Brain pericyte (primary cell): ENCODE measurements at places on chromosomes 7 and 10.

GRCh38 chr7:134533288-134533771, 6.0 kb downstream of the AKR1B10 start:
- no peak for DNase-seq

DNA sequence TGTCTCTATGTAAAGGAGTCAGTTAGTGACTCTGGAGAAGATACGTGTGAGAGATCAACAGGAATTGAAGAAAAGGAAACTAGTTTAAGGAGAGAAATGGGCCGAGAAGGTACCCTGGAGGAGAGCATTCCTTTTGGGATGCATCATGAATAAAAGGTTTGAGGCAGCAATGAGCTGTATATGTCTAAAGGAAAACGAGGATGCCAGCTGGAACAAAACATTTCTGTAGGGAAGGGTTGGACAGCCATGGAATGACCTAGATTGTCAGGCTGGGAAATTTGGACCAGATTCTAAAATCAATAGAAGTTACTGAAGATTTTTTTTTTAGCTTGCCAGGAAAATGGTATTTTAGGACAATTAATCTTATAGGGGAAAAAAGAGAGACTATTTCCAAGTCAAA, 17.2 kb upstream of the MPP7 start:
- no peak for DNase-seq

GRCh38 chr7:69992938-69993337, 394.7 kb downstream of the AUTS2 start:
- DNase-seq, result no peak

- DNase-seq, result no peak
Observed at GRCh38 chr10:59833810-59834209, 72.5 kb downstream of the CCDC6 start.

DNA sequence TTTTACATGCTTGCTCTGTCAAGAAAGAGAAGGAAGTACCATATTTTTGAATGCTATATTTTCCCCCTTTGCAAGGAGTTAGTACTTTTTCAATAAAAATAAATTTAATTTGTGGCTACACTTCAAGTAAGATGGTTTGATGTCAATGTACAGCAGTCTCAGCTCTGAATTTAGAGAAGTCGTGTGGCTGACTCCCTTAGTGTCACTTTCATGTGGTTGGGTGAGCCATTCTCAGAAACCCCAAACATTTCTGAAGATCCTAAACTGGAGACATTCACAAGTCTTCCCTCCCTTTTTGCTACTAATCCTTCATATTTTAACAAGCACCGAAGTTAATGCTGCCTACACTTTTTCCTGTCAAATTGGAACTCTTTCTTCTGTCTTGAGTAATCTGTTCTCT, 244.4 kb downstream of the DYNC1I1 start:
- no peak for DNase-seq

- no peak for DNase-seq
Observed at GRCh38 chr7:97018791-97019531, 5.7 kb downstream of the DLX5 start.

GRCh38 chr7:106039486-106040060, 72.5 kb downstream of the SYPL1 start:
- no peak for DNase-seq

GRCh38 chr10:98186681-98187080, 52.2 kb downstream of the R3HCC1L start:
- no peak for DNase-seq

GRCh38 chr7:40570223-40570622, 435.4 kb downstream of the SUGCT start:
- DNase-seq, result no peak

DNA sequence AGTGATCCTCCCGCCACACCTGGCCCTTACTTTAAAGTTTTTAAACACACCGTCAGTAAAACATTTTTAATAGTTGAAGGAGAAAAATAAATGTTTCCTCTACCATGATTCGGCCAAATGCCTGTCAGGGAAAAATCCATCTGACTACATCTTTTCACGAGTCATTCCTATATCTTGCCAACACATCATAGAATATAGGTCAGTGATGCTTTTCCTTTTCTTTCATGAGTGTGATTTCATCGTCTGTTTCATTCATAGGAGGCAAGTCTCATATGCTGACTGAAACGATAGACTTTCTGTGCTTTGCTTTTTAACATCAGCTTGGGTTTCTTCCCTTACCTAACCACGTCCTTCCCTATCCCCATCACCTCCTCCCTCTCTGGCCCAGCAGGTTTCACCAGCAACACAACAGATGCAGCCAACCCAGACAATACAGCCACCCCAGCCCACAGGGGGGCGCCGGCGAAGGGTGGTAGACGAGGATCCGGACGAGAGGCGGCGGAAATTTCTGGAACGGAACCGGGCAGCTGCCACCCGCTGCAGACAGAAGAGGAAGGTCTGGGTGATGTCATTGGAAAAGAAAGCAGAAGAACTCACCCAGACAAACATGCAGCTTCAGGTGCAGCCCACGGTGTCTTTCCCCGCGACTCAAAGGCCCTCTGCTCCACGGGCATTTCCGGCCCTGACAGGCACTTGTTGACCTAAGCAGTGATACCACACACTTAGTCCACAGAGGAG, 149.2 kb downstream of the TRIL start:
- no peak for DNase-seq

GRCh38 chr10:80276335-80276734, 13.1 kb downstream of the MAT1A start:
- DNase-seq, result no peak

DNA sequence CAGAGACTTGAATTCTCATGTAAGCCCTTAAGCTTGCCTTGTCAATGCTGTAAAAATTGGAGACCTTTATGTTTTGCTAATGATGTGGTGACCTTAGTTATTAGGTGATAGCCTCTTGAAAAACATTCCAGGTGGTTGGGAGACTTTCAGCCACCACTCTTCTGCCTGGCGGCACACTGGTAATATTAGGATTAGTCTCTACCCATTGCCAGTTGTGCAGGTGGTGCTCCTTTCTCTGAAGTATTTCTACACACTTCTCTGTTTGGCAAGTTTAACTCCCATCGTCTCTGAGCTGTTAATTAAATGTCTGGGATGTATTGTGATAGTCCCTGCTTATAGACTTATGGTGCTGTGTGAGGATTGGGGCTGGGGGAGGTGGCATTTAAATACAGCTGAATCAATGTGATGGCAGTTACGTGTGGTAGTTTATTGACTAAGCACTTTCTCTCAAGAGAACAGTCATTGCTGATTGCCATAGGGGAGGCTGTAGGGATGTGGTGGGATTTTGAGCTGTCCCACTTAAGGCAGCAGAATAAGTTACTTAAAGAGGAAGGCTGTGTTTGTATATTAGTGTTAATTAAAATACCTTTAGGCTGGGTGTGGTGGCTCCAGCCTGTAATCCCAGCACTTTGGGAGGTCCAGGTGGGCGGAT, 61.7 kb downstream of the DAGLB start:
- DNase-seq, result no peak

- DNase-seq, result no peak
Observed at GRCh38 chr7:101635484-101635883, 6.4 kb upstream of the MYL10 start.

DNA sequence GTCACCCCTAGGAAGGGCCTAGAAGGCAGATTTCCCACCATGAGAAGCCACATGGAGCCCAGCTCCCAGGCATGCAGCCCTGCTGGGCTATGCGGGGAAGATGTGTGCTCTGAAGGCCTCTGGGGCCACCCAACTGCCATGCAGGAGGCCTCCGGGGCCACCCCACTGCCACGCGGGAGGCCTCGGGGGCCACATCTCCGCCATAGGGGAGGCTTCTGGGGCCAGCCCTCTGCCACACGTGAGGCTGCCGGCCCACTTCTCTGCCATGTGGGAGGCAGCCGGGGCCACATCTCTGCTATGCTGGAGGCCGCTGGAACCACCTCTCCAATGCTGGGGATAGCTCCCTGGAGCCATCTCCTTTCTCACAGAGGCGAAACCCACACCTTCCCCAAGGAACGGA, 451.8 kb downstream of the DNAJB6 start:
- no peak for DNase-seq

GRCh38 chr7:97845622-97846203, 26.5 kb downstream of the ASNS start:
- no peak for DNase-seq

DNA sequence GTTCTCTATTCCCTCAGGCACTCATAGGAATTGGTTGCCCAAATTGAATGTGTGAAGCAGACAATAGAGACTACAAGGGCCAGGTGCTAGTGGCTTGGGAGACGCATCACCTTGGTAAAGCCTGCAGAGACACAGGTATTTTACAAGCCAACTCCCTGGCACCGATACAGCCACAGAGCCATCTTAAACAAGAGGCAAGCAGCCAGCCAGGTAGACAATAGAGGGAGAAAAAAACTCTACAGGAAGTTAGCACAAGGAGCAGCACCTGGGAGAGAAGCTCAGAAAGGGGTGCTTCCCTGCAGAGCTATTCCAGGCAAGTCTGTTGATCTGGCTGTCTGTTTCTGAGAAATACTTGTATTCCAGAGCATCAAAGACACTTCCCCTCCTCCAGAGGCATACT, 43.0 kb upstream of the CDK1 start:
- DNase-seq, result no peak

DNA sequence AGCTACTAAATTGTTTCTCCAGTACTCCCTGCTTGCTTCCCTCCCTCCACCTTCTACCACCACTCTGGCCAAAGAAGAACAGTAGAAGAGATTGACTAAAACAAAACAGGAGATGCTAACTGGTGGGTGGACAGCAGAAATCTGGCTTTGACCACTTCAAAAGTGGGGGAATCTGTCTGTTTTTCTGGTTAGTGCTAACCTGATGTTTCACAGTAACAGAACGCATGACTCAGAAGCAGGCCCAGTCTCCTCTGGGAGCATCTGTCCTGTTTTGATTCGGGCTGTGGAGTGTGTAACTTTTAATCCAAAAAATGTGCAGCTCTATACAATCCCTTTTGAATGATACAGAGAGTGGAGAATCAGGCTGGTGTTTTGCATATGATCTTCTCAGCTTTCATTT, 32.7 kb upstream of the ZNF438 start:
- peak; percentile 55 for DNase-seq

DNA sequence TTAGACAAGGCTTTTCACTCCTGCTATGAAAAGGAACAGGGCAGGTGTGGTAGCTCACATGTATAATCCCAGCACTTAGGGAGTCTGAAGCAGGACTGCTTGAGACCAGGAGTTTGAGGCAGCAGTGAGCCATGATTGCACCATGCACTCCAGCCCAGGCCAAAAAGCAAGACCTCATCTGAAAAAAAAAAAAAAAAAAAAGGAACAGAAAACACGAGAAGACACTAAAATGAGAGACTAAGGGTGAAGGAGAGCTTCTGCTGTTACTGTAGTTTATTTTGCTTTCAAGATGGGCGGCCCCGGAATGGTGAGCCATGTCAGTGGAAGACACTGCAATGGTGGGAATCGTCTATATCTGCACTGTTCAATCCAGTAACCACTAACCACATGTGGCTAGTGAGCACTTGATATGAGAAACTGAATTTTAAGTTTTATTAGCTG, 9.9 kb downstream of the PIP4K2A start:
- DNase-seq, result no peak

DNA sequence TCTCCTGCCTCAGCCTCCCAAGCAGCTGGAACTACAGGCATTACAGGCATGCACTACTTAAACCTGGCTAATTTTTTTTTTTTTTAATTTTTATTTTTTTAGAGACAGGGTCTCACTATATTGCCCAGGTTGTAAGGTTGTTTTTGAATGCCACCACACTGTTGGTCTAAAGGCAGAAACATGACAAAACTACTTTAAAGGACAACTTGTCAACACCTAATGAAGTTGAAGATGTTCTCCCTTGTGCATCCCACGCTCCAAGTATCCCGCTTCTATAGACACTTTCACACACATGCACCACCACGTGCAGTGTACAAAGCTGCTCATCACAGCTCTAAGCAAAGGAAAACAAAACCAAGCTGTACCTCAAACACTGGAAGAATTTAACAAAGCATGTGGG, 226.4 kb downstream of the FGFR2 start:
- DNase-seq, result no peak

GRCh38 chr7:151658778-151659177, 139.1 kb upstream of the RHEB start:
- DNase-seq, result no peak

DNA sequence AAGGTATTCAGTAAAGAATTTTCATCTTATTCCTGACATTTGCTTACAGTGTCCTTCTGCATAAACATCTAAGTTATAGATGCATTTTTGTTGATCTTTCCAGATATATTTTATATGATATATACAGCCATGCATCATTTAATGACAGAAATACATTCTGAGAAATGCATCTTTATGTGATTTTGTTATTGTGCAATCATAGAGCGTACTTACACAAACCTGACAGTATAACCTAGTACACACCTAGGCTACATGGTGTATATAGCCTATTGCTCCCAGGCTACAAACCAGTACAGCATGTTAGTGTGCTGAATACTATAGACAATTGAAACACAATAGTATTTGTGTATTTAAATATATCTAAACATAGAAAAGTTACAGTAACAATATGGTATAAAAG, 642.0 kb downstream of the XPNPEP1 start:
- no peak for DNase-seq

- DNase-seq, result no peak
Observed at GRCh38 chr10:126321440-126321839, 66.8 kb downstream of the ADAM12 start.

GRCh38 chr7:47132471-47132870, 449.4 kb downstream of the TNS3 start:
- no peak for DNase-seq

GRCh38 chr10:105037022-105037421, 395.9 kb downstream of the SORCS3 start:
- no peak for DNase-seq

- DNase-seq, result peak; percentile 81
Observed at GRCh38 chr10:104327745-104328645, 10.3 kb downstream of the ITPRIP start.

DNA sequence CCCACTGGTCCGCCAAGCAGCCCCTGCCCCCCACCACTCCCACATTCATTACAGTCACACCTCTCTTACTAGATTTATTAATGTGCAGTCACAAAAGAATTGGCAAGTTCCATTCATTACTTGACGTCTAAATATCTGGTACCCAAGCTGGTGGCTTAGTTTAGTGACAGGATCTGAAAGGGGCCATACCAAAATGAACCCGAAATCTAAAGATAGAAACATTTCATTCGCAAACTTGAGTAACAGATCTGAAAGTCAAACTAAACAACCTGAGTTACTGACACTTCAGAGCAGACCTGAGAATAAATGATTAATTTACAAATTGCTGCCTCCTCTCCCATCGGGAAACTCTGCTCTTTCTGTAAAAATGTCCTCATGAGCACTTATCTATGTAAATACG, 53.4 kb downstream of the TNS3 start:
- no peak for DNase-seq

- peak; percentile 70 for DNase-seq
Observed at GRCh38 chr10:79298403-79299244, 48.6 kb upstream of the PPIF start.

DNA sequence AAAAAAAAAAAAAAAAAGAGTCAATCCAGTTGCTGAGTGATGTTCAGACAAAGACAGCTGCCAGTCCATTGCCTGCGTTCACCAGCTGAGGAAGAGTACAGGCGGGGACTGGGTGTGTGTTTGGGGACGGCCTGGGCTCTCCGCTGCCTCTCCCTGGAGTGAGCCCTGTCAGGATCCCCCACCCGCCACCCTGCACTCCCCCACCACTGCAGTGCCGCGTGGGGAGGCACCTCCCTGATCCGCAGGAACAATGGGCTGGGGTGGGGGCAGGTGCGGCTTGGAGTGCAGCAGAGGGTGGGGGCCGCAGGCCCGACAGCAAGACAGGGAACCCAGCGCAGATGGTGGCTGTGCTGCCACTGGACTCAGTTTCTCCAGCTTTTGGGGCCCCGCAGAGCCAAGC, 1.4 kb downstream of the HSPA12A start:
- no peak for DNase-seq

- DNase-seq, result no peak
Observed at GRCh38 chr7:40492946-40493345, 358.1 kb downstream of the SUGCT start.
